ENCODE measurements at places on chromosomes 11 and 22. TPM values are rescaled to one million over a fixed set of nuclear protein-coding genes. Genes with fewer than 3 reads are reported as not detected.

DNA sequence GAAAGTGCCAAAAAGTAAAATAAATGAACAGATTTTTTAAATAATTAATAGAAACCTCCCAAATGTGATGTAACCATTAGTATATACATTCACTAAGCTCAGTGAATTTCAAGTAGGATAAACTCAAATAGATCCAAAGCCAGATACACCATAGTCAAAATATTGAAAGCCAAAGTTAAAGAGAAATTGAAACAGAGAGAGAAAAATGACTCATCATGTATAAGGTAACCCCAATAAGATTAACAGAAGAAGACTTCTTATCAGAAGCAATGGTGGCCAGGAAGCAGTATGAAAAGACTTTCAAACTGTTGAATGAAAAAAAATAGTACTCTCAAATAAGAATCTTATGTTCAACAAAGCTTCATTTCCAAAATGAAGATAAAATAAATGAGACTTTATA is 70.5 kb downstream of the LUZP2 start:
- DNase-seq: no peak

KCNK4 gene
- 8.2 TPM for total RNA-seq

IFITM1 gene
- 65.6 TPM for total RNA-seq

DNA sequence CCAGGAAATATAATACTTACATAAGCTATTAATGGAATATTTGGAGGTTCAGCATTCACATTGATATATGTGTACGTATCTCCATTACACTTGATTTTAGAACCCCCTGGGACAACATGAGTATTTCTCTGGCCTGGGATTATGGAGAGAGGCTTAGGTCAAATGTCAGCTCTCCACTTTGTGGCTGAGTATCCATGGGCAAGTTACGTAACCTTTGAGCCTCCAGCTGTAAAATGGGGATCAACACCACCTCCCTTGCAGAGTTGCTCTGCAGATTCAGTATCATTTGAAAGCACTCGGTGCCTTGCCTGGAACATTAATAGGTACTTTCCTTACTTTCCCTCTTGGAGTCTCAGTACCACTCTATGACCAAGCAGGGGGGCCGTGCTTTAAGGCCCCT is 33.2 kb downstream of the C22orf31 start:
- DNase-seq: no peak

DNA sequence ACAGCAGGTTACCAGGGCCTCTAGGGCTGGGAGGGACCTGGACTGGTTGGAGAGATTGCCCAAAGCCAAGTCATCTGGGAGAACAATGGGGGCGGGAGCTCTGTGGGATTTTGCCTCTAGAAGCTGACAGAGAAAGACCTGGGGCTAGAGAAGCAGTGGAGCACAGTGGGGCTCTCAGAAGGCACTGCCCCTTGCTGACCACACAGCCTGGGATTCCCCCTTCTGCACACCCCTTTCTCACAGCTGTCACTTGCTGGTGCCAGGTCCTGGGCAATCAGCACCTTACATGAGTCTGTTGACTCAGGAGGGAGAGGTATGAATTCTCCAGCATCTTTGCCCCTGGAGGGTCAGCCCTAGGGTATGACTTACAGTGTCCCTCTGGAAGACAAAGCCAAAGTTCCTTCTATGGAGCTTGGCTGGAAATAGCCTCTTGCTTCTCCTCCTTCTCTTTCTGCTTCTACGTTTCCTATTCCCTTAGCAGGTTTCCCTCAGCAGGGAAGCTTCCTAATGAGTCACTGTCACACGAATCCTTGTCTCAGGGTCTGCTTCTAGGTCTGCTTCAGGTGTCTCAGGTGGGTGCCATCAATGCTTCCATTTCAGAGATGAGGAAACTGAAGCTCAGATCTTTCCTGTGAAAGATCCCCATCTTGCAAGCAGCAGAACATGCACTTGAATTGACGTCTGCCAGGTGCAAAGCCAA is 27.0 kb downstream of the GDPD5 start:
- no peak for DNase-seq

- DNase-seq: no peak
Observed at GRCh38 chr11:56932572-56933220, 56.0 kb upstream of the OR5AK2 start.

GRCh38 chr11:2732261-2732939 is 32.6 kb upstream of the KCNQ1OT1 start:
- peak; percentile 73 for DNase-seq
